ENCODE measurements at places on chromosomes 4 and X. TPM values are rescaled to one million over a fixed set of nuclear protein-coding genes. Genes with fewer than 3 reads are reported as not detected.

DNA sequence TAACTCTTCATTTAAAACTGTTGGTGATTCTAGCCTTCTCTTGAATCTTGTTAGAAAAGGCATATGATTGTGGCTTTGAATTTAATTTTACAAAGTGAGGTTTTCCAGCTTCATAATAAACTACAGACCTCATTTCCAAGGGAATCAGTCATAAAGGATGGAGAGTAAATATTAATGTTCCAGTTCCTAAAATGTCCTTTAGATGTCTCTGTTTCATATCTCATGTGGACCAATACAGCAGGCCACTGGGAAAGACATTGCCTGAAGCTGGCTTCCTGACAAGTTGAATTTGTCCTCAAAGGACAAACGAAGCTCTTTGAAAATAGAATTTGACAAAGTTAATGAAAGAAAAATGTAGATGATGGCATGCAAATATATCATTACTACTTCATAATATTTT, 125.4 kb downstream of the ZNF330 start:
- no peaks in the 10 kb centered on the region for H3K36me3 ChIP-seq
- H3K4me1 ChIP-seq = no peaks in the 10 kb centered on the region
- H3K4me3 ChIP-seq = no peak overlapping the region
- DNase-seq = no peak
- H3K27ac ChIP-seq = no peak overlapping the region
- peaks cover 6% of the 10 kb centered on the region for H3K27me3 ChIP-seq

DNA sequence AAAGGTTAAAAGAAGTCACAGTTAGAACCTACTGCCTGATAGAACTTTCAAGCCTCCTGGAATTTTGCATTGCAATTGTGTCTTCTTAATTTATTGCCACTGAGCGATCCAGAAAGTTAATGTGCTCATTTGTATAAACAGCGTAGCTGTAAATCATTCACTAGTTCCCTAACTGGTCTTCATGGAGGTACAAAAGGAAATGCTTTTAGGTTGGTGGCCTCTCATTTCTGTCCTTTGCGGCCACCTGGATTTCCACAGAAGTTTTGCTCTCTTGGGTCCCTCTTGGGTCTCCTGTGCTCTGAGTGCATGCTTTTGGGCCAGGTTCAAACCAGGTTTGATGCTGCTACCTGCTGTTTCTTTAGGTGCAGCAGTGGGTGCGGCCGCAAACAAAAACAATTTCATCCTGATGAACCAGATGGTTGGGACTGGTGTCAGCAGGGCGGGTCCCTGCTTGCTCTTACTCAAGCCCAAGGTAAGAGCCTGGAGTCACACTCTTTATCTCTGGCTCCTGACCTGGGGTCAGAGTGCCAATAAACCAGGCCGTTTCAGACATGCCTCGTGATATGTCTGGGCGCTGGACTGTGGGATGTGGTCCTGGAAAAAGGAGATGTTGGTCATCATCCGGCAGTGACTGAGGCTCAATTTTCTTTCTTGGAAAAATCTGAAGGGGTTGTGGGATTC, 270.1 kb downstream of the PTTG2 start:
- no peak for DNase-seq
- H3K27me3 ChIP-seq = peaks cover 7% of the 10 kb centered on the region
- H3K27ac ChIP-seq = no peak overlapping the region
- no peaks in the 10 kb centered on the region for H3K36me3 ChIP-seq
- H3K4me3 ChIP-seq = no peak overlapping the region

- DNase-seq = no peak
- H3K27me3 ChIP-seq = no peaks in the 10 kb centered on the region
- no peak overlapping the region for H3K27ac ChIP-seq
- H3K4me3 ChIP-seq = no peak overlapping the region
- peaks cover 9% of the 10 kb centered on the region for H3K4me1 ChIP-seq
Observed at GRCh38 chrX:13467243-13467642, 102.2 kb upstream of the EGFL6 start.

GRCh38 chrX:6849716-6850414, 297.6 kb upstream of the STS start:
- H3K27ac ChIP-seq = no peak overlapping the region
- no peaks in the 10 kb centered on the region for H3K27me3 ChIP-seq
- no peaks in the 10 kb centered on the region for H3K36me3 ChIP-seq

The HTN3 gene
- not detected for total RNA-seq
